ENCODE measurements at places on chromosomes 12 and 14. TPM values are rescaled to one million over a fixed set of nuclear protein-coding genes. Genes with fewer than 3 reads are reported as not detected.
A peak's percentile ranks its signal among the peaks of the same experiment; 100 is the strongest.

- no peak overlapping the region for H3K4me3 ChIP-seq
- H3K36me3 ChIP-seq = no peaks in the 10 kb centered on the region
- DNase-seq = no peak
- no peak overlapping the region for H3K27ac ChIP-seq
- peaks cover 5% of the 10 kb centered on the region for H3K4me1 ChIP-seq
Measured at GRCh38 chr12:32448586-32448985, 49.2 kb downstream of the FGD4 start.

- DNase-seq = no peak
- H3K27me3 ChIP-seq = peaks cover 6% of the 10 kb centered on the region
- H3K36me3 ChIP-seq = no peaks in the 10 kb centered on the region
- peak overlapping the region; percentile 39 for H3K4me3 ChIP-seq
Measured at GRCh38 chr14:104799244-104800014, 1.5 kb upstream of the ZBTB42 start.

DNA sequence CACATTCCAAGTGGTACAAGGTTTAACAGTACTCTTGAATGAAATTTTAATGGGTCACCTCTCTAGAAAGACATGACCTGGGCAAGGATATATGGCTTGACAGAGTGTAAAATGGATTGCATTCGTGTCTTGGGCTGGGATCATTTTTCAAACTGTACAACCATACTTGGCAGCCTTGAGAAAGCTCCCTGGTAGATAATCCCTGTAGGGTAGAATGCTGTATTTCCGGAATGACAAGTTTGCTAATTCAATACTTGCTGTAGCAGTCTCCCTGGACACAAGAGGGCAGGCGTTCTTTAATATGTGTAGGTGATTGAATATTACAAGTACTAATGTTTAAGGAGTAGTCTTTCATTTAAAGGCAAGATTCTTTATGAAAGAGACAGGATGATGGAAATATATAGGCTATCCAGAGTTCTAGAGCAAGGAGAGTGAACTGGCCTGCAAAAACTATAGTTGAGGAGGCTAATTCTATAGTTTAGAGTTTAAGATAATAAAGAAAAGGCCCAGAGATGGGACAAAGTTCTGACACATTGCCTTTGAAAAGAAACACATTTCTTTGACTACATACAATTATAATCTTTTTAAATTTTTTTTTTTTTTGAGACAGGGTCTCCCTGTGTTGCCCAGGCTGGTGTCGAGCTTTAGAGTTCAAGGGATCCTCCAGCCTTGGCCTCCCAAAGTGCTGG, 53.4 kb downstream of the PLBD1 start:
- no peaks in the 10 kb centered on the region for H3K4me1 ChIP-seq
- no peaks in the 10 kb centered on the region for H3K27me3 ChIP-seq
- no peak overlapping the region for H3K27ac ChIP-seq
- H3K36me3 ChIP-seq = no peaks in the 10 kb centered on the region
- no peak overlapping the region for H3K4me3 ChIP-seq
- no peak for DNase-seq

GRCh38 chr12:26044007-26044394, 80.8 kb downstream of the BHLHE41 start:
- H3K36me3 ChIP-seq = no peaks in the 10 kb centered on the region
- no peak for DNase-seq
- peaks cover 20% of the 10 kb centered on the region for H3K27me3 ChIP-seq
- no peak overlapping the region for H3K27ac ChIP-seq
- no peak overlapping the region for H3K4me3 ChIP-seq

GRCh38 chr12:38053113-38053512, 263.5 kb upstream of the ALG10B start:
- no peaks in the 10 kb centered on the region for H3K36me3 ChIP-seq
- no peaks in the 10 kb centered on the region for H3K4me1 ChIP-seq
- H3K27ac ChIP-seq = no peak overlapping the region
- no peak for DNase-seq
- H3K27me3 ChIP-seq = no peaks in the 10 kb centered on the region

- H3K4me3 ChIP-seq = no peak overlapping the region
- H3K27ac ChIP-seq = no peak overlapping the region
- peaks cover 6% of the 10 kb centered on the region for H3K4me1 ChIP-seq
- no peak for DNase-seq
- peaks cover 31% of the 10 kb centered on the region for H3K27me3 ChIP-seq
Measured at GRCh38 chr14:99698642-99699041, 14.5 kb downstream of the CYP46A1 start.

- H3K27ac ChIP-seq = no peak within 1 kb of the TSS
- no peak for DNase-seq
- H3K4me1 ChIP-seq = peaks cover 20% of the 10 kb centered on the region
- no peaks in the 10 kb centered on the region for H3K36me3 ChIP-seq
Measured at GRCh38 chr14:103522649-103523574, at the start of gene CKB. TSS of gene CKB (minus strand) at chr14:103522830. CDS start at chr14:103522493, 337 bp downstream.

- no peak overlapping the region for H3K27ac ChIP-seq
- no peaks in the 10 kb centered on the region for H3K4me1 ChIP-seq
- H3K4me3 ChIP-seq = no peak overlapping the region
- H3K27me3 ChIP-seq = no peaks in the 10 kb centered on the region
Measured at GRCh38 chr14:22314183-22314820, 274.7 kb downstream of the DAD1 start.

DNA sequence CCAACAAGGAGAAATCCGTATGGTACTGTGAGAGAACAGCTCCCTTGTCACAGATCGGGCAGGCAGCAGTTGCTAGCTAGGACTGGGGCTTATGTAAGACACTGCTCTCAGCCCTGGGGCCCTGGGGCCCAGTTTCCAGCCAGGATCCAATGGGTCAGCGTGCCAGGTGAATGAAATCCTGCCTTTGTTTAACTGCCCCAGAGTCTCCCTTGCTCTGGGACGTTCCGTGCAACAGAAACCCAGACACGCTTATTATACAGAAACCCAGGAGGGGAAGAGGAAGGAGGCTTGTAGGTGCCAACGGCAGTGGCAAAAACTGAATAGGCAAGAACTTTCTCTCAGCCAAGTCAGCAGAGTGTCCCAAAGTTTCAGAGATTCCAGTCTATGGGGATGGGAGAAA, 110.6 kb downstream of the DIO2 start:
- DNase-seq = no peak
- H3K36me3 ChIP-seq = no peaks in the 10 kb centered on the region
- H3K4me1 ChIP-seq = no peaks in the 10 kb centered on the region

DNA sequence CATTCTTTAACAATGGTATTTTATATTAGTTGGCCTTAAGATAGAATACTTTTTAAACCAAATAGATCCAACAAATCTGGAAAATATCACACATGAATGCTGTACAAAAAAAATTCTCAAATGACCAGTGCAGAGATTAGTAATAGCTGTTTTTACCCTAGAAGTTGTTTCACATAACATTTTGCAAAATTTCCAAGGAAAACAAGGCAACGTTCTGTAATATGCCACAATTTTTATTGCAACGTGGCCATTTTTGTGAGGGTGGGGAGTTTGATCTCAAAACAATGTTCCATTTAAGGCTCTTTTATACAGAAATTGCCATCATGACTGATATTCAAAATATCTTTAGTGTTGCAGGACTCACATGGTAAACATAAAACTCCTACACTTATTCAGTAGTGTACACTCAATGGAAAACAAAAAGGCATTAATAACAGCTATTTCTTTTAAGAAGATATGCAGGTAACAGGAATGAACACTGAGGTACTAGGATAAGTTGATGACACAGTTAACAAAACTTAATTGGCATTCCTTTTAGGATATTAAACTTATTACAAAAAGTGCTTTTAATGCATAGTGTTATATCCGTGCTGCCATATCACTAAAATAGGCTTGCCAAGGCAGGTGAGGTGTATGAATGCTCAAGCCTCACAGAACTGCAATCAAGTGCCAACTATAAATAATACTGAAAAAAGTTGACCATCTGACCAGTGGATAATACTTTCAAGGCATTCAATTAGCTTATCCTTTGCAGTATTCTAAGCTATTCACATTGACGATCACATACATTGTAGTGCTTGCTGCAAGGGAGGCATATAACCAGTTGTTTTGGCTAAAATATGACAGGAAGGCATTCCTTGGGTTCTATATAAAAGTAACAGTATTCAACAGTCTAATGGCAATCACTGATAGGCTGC, 2.3 kb downstream of the CFL2 start:
- H3K4me3 ChIP-seq = no peak overlapping the region
- H3K4me1 ChIP-seq = peaks cover 15% of the 10 kb centered on the region
- no peaks in the 10 kb centered on the region for H3K27me3 ChIP-seq
- no peak for DNase-seq
- peaks cover 9% of the 10 kb centered on the region for H3K36me3 ChIP-seq
- no peak overlapping the region for H3K27ac ChIP-seq

- no peak overlapping the region for H3K4me3 ChIP-seq
- H3K27ac ChIP-seq = no peak overlapping the region
- peaks cover 19% of the 10 kb centered on the region for H3K27me3 ChIP-seq
- no peak for DNase-seq
Measured at GRCh38 chr12:96078231-96079135, 43.1 kb upstream of the LTA4H start.

GLT1D1 gene
- total RNA-seq = 0.70 TPM

KRT73 gene
- total RNA-seq = not detected

IFI27L2 gene
- total RNA-seq = 112 TPM

DERA gene
- total RNA-seq = 22.3 TPM

LRRC74A gene
- total RNA-seq = not detected
